ENCODE measurements at places on chromosomes 12 and 14.

DNA sequence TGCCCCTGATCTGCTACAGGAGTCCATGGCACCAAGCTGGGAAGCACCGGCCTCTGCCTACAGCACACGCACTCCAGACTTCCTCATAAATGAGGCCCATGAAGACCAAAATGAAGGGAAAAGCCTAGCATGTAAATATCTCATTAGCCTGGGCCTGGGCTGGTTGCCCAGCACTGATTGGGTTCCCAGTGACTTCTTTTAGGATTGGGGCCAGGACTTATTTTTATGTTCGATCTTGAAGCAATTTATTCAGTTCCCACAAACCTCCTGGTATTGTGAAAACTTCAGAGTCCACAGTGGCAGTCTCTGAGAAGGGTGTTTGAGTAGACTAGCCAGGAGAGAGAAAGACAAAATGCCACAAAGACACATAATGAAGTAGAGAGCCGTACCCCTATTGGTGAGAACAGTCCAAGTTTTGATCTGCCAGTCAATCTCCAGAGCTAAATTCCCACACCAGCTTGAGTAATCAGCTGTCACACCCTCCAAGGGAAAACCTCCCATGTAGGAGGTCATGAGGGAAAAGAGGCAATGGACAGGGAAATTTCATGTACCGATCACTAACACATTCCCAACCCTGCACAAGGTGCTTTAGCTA is 78.2 kb downstream of the PHLDA1 start:
- no peak for DNase-seq

DNA sequence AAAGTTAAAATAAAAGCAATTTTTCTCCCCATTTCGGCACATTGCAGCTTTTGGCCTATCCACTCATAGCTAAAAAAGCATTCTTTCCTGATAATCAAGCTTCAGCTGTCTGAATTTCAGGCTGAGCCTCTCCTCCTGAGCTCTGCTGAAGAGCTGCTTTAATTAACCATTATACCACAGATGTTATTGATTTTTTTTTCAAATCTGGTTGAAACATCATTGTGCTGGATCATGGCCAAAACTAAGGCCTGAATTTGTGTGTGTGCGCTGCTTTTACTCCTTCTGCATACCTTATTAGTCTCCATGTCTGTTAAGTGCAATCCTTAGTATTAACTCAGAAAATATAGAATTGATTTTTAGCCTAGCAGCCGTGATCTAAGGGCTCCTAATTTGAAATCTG is 52.3 kb downstream of the MBIP start:
- no peak for DNase-seq

DNA sequence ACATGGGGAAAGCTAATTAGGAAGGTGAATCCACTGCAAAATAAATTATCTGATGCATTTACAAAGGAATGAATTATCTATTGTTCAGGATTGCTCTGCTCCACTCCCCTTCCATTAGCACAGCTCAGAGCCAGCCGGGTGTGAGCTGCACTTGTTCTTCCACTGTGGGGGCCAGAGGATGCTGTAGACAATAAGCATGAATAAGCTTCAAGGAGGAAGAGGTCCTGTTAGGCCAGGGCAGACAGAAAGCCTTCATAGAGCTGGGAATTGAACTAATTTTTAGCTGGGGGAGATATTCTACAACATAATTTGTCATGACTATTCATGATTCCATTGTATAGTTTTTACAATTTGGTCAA is 137.6 kb upstream of the MAX start:
- DNase-seq, result no peak

GRCh38 chr14:100130521-100130920 is 28.9 kb downstream of the DEGS2 start:
- DNase-seq, result no peak

DNA sequence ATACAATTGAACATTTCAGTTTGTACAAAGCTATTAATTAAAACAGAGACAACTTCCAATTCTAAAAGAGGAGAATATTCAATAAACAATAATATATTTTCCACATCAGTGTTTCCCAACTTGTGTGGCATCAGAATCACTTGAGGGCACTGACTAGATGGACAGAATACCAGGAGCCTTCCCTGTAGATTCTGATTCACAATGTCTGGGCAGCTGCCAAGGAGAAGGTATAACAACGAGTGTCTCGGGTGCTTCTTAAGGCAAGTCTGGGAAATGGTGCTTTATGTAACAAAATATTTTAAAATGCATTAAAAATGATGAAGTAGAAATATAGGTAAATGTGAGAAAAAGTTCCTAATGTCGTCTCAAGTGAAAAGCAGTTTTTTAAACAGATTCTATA is 26.2 kb downstream of the GALC start:
- DNase-seq, result no peak

GRCh38 chr14:72432748-72433147 is 461.2 kb downstream of the DPF3 start:
- DNase-seq, result no peak

DNA sequence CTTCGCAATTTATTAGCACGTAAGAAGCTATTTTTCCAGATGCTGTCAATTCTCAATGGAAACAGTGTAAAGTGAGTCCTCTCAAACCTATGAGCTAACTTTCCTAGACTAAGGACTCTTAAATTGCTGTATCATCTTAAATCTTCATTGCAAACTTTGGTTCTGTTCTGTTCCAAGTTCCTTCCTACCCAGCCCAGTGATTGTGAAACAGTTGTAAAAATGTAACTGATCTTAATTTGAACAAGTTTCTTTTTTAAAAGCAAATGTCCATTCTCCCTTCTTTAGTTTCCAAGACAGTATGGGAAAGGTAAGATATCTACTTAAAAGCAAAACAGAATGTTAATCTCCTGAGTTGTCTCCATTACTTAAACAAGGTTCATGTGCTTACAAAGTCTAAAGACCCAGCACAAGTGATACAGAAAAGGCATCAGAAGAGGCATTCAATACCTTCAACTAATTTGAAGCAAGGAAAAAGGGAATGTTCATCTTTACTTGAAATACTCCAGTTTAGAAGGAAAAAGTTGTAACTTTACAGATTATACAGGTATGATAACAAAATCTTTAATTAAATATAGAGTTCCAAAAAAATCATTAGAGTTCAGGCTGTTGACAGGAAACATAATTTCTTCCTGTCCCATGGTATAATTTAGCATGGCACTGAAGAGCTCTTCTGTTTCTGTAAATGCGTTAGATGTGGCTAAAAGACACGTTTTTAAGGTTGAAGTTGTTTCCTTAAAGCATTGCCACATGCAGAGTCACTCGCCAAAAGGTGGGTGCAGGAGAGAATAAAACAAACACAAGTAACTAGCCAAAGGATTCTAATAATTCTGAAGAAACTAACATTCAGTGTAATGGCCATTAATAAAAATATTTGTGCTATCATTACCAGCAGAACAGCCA is 101.5 kb upstream of the USP15 start:
- no peak for DNase-seq

DNA sequence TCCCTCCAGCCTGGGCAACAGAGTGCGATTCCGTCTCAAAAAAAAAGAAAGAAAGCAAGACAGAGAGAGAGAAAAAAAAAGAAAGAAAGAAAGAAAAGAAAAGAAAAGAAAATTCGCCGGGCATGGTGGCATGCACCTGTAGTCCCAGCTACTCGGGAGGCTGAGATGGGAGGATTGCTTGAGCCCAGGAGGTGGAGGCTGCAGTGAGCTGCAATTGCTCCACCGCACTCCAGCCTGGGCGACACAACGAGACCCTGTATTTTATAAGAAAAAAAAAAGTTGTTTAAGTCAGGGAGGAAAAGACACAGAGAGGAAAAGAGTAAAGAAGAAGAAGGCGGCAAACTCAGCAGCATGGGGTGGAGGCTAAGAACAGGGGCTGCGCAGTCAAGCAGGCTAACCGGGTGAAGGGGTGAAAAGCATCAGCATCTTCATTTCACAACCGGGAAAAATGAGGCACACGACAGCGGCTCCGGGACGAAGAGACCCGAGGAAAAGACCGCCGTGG is 557 bp upstream of the FICD start:
- no peak for DNase-seq

GRCh38 chr12:34301251-34302130 is 279.2 kb downstream of the ALG10 start:
- no peak for DNase-seq

DNA sequence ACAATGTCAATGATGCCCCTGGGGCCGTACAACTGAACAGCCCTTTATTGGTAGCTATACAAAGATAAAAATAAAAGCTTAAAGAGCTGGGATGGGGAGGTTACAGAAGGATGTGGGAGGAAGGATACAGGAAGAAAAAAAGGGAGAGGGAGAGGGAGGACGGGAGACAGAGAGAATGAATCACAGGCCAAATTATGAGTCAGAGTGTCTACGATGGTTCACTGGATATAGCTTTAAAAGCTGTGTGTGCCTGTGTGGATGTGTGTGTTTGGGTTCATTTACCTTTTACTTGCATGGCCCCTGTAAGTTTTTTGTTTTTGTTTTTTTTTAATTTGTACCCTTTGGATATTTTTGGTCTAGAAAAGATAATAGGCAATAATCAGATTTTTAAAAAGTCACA is 111.9 kb downstream of the CCDC60 start:
- no peak for DNase-seq

GRCh38 chr12:91667694-91668093 is 478.0 kb downstream of the BTG1 start:
- no peak for DNase-seq

GRCh38 chr12:20132818-20133217 is 235.5 kb upstream of the PDE3A start:
- DNase-seq, result no peak
